ENCODE measurements at places on chromosomes 3 and 15. TPM values are rescaled to one million over a fixed set of nuclear protein-coding genes. Genes with fewer than 3 reads are reported as not detected.
A peak's percentile ranks its signal among the peaks of the same experiment; 100 is the strongest.

- H3K4me1 ChIP-seq, result no peaks in the 10 kb centered on the region
- no peak overlapping the region for H3K4me3 ChIP-seq
- H3K27ac ChIP-seq, result no peak overlapping the region
- no peak for DNase-seq
Measured at GRCh38 chr3:168336276-168336675, 240.6 kb upstream of the GOLIM4 start.

- no peak overlapping the region for H3K4me3 ChIP-seq
- no peaks in the 10 kb centered on the region for H3K36me3 ChIP-seq
- H3K27ac ChIP-seq, result no peak overlapping the region
- no peaks in the 10 kb centered on the region for H3K27me3 ChIP-seq
Measured at GRCh38 chr3:63167113-63167512, 111.0 kb upstream of the SYNPR start.

DNA sequence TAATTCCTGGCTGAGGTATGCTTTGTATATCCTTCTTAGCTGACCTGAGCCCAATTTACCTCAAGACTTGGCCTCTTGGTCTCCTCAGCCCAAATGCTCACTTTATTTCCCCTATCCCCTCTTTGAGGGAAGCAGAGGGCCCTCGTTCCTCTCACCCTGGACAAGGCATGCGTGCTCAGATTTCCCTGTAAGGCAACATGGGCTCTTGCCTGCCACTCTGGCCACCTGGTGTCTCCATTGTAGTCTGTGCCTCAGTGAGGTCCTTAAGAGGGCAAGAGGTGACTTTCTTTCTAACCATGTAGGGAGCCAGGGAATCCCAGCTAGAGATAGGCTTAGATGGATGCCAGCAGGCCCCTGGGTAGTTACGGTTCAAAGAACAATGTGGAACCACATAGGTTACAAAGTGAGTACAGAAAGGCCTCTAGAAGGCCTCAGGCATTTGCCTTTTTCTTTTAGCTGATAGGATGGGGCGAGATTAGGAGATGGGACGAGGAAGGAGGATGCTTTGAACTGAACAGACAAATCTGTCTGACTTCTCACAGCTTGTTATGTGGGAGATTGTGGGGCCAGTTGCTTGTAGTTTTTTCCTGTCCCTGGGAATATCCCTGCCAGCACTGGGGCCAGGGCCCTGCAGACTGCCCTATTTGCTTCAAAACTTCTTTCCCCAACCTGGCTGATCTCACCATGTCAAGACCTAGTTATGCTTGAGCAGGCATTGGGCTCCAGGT, 1.1 kb upstream of the INTS14 start:
- DNase-seq, result peak; percentile 8
- H3K4me1 ChIP-seq, result peaks cover 19% of the 10 kb centered on the region
- no peaks in the 10 kb centered on the region for H3K36me3 ChIP-seq
- H3K27ac ChIP-seq, result peak overlapping the region; percentile 92

DNA sequence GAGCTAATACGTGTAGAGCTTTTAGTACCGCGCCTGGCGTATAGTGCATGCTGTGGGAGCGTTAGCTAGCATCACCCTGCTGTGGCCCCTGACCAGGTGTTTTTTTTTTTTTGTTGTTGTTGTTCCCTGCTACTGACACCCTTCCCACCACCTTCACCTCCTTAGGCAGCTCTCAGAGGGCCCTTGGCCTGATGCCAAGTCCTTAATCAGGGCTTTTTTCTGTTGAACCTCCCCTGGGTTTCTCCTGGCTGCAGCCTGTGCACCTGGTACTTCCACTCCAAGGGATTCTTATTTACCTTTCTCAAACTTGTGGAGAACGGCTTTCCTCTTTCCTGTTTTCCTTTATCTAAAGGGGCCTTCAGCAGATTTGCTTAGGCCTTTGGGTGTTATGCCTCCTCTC, 53.3 kb downstream of the SLC7A14 start:
- H3K27ac ChIP-seq, result no peak overlapping the region
- no peaks in the 10 kb centered on the region for H3K36me3 ChIP-seq
- H3K4me1 ChIP-seq, result no peaks in the 10 kb centered on the region
- no peak overlapping the region for H3K4me3 ChIP-seq
- no peak for DNase-seq

The LRRC2 gene
- 3.4 TPM for polyA plus RNA-seq

The PLSCR5 gene
- not detected for polyA plus RNA-seq

All from kidney (tissue), 22 donors.